ENCODE measurements at places on chromosomes 11 and 22.

DNA sequence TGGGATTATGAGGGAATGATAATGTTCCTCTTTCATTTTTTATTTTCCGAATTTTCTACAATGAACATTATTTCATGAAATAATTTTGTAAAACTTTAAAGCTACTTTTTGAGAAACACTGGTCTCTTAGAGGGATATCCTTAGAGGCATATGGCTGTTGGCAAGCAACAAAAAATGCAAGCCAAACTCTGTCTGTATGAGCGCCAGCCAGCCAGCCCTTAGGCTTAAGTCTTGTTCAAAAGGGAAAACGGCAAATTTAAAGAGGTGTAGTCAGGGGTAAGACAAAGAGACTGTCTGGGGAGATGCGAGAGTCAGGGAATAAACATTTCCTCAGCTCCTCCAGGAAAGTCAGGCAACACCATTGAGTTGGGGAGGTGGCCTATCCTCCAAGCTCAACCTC, 22.5 kb downstream of the ASCC2 start:
- no peak for DNase-seq

GRCh38 chr11:108364159-108364558, 103.2 kb downstream of the C11orf65 start:
- no peak for DNase-seq

GRCh38 chr11:73854680-73855079, 22.0 kb downstream of the COA4 start:
- DNase-seq, result no peak

DNA sequence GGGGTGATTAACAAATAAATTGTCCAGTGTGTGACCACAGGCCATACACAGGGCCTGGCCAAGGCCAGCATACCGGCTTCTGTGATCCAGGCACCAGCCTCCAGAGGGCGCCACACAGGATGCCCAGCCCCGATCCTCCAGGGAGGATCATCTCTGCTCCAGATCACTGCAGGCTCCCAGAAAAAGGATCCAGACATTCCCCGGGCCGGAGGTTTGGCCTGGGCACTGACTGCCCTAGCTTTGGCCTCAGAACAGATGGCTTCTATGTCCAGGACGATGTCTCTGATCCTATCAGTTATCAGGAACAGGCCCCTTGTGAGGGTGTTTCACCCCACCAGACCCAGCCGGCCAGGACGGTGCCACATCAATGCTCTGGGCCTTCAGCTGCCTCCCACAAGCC, 74.5 kb upstream of the LMO1 start:
- DNase-seq, result peak; percentile 77

DNA sequence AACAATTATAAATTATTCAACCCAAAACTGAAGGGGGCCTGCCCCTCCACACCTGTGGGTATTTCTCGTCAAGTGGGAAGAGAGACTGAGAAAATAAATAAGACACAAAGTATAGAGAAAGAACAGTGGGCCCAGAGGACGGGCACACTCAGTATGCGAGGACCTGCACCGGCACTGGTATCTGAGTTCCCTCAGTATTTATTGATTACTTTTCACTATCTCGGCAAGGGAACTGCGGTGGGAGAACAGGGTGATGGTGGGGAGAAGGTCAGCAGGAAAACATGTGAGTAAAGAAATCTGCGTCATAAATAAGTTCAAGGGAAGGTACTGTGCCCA, 3.2 kb downstream of the C11orf54 start:
- DNase-seq, result no peak

GRCh38 chr11:100681064-100681502, 6.0 kb upstream of the ARHGAP42 start:
- no peak for DNase-seq

DNA sequence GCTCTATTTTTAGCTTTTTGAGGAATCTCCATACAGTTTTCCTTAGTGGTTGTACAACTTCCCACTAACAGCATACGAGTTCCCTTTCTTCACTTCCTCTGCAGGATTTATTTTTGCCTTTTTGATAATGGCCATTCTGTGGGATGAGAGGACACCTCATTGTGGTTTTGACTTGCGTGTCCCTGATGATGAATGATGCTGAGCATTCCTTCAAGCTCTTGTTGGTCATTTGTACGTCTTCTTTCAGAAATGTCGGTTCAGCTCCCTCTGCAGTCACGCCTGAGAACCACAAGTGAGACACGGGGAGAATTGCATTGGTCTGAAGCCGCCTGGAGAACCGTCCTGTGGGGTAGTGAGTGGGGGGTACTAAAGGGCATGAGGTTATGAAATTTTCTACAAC, 2.0 kb upstream of the KRTAP5-10 start:
- peak; percentile 25 for DNase-seq

DNA sequence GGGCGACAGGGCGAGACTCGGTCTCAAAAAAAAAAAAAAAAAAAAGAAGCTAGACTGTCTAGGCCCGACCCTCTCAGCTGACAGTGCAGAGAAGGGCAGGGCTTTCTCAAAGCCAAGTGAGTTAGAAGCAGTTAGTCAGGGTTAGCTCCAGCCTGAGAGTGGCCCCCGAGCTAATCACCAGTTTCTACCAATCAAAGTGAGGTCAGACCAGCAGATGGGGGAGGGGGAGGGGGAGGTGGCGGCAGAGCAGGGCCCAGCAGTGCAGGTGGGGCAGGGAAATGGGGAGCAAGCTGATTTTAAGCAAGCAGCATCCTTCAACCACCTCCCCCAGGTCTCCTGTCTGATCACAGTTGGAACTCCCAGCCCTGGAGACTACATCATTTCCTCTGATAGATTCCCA, 55.3 kb upstream of the PRR5 start:
- DNase-seq, result no peak

DNA sequence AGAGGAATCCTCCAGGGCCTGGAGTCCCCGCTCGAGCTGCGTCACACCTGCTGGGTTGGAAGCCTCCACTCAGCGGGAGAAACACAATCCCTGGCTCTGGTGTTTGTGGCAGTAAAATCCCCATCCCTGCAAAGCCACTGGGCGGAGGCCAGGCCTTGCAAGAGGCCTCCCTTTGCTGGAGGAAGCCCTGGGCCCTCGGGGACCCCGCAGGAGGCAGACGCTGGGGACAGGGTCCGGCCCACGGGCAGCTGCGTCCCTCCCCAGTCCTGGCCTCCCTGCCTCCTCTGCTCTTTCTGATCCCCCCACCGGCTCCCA, 194.7 kb downstream of the BRD1 start:
- DNase-seq, result no peak

- DNase-seq, result peak; percentile 68
Observed at GRCh38 chr11:36265793-36266628, 23.2 kb downstream of the COMMD9 start.

DNA sequence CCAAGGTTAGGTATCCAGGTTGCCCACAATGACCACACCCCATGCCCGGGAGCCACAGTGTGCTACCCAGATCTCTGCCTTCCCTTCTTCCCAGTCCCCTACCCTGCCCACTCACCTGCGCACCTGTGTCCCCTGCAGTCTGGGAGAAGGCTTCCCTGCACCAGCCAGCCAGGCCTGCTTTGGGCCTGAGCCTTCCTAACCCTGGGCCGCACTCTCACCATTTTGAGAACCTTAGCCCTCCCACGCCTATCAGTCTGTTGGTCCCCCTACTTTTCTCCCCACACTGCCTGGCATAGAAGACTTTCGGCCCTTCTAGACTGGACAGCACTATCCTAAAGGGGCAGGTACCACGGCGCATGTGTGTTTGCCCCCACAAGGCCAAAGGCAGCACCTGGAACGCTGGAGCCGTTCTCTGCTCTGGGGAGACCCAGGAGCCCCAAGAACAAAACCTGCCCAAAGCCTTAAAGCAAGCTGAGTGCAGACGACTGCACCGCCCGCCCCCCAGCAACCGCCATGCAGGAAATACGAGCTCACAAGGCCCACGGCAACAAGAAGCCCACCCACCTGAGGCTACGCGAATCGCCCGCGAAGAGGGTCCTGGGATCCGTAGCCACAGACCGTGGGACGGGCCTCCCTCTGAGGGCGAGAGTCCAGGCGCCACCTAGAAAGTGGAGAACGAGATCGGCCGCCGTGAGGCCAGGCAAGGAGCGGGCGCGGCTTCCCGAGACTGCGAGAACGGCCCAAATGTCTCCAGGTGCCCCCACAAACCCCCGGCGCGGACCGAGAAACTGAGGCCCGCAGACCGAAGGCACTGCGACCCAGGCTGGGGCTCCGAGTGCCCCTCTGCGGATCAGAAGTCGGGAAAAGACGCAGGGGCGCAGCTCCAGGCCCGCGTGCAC, 546 bp downstream of the GNB1L start:
- DNase-seq, result peak; percentile 36

DNA sequence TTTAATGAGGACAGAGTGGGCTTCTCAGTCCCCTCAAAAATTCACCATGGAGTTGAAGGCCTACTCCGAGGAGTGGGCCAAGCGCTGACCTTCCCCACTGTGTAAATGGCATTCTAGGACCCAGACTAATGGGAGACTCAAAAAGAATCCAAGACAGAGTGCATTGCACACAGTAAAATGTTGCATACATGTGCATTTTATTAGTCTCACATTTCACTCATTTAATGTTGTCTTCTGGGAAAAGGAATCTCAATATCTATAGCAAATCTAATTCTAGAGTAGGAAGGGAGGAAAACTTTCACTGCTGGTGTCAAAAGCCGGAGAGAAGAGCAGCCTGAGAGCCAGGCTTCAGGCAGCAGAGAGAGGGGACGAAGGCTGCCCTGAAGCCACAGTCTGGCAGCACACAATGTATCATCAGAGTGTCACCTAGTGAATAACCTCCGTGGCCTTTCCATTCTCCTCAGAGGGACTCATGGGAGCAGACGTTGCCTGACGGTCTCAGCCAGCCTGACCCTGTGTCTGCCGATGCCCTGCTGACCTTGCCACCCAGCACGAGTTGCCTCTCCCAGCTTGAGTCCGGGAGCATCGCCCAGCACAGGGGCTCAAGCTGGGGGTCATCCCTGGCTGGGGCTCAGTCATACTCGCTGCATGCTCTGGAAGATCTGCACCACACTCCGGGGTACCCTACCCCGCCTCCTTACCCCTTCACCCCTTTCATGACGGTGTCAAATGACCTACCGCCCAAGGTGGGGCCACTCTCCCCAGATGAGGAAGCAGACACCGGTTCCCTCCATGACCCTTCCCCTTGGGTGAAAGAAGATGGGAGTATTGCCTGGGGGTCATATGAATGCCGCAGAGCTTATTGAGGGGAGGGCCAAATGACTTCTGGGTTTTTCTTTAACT, 12.9 kb upstream of the POU2AF3 start:
- DNase-seq, result no peak

DNA sequence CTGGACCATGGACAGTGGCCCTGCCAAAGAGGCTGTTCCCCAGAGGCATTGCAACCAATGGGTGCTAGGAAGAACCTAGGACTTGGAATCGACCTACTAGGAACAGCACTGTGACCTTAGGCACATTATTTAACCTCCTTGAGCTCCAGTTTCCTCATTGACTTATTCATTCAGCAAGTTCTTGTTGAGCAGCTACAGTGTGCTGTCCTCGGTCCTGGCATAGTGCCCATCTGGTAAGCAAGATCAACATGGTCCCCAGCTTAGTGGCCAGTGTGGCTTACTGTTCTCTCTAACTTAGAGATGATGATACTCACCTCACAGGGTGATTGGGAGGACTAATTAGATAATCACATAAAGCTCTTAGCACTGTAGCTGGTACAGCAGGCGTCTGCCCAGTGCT, 8.2 kb downstream of the ABCG4 start:
- no peak for DNase-seq

GRCh38 chr22:50367778-50368500, 24.8 kb downstream of the PPP6R2 start:
- no peak for DNase-seq

DNA sequence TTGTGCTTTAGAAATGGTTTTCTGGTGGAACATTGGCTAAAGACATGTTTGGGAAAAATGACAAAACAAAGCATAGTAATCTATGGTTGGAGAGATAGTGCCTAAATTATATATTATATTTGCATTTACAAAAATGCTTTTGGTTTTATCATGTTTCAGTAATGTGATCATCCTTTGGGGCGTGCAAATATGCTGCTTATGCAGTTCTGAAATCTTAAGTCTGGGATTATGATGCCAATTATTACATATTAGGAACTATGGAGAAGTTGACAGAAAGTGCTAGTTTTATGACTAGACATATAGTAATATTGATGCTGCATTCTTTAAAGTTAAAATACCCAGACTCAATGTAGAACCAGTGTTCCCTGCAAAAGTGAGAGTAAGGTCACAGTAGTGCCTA, 655.0 kb downstream of the METTL15 start:
- no peak for DNase-seq

- no peak for DNase-seq
Observed at GRCh38 chr11:121268581-121268980, 24.0 kb upstream of the SC5D start.

- no peak for DNase-seq
Observed at GRCh38 chr11:57499983-57500461, 15.5 kb downstream of the SLC43A1 start.

GRCh38 chr22:47290706-47291430, 528.4 kb downstream of the TBC1D22A start:
- DNase-seq, result no peak

DNA sequence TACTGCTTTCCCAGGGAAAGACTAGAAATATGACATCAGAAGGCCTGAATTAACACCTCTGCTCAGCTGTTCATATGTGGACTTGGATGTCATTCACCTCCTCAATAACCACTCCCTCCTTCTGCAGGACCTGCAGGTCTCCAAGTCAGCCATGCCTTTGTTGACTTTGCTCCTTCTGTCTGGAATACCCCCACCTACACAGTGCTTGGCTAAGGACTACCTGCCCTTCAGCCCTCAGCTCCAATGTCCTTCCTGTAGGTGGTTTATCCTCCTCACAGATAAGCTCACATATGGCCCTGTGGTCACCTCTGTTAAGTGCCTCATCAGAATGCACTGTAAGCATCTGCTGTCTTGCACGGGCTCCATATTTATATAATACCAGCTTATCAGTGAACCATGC, 26.4 kb upstream of the FAT3 start:
- DNase-seq, result no peak

GRCh38 chr22:40329466-40329865, 16.8 kb upstream of the ADSL start:
- no peak for DNase-seq

DNA sequence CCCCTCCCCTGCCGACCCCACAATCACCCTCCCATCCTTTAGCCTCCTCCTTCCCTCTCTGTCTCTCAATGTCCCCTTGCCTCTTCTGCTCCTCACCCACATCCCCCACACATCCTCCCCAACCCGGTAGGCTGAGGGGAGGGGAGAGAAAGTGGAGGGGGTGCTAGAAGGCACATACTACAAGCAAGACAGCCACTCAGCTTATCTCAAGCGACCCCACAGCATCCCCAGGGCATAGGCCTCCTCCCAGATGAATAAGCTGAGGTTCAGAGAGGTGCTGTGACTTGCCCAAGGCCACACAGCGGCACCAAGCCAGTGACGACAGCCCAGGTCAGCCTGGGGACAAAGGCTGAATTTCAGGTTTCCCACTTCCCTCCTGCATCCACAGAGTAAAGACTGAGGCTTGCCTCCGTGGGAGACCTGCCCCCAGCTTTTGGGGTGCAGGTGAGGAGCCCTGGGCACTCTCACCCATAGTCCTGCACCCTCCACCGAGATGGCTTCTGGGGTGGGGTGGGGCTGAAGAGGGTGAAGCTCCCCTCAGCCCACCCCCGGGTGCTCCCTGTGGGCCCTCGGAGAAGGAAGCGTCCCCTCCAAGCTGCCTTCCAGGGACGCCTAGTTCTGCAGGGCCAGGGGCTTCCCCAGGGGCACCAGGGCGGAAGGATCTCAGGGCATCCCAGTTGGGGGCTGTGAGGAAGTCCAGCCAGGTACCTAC, 511 bp downstream of the RAC2 start:
- no peak for DNase-seq

Data from neural crest cell (in vitro differentiated cells).